Foreskin keratinocyte (primary cell): ENCODE measurements at places on chromosomes 4 and X. TPM values are rescaled to one million over a fixed set of nuclear protein-coding genes. Genes with fewer than 3 reads are reported as not detected.

DNA sequence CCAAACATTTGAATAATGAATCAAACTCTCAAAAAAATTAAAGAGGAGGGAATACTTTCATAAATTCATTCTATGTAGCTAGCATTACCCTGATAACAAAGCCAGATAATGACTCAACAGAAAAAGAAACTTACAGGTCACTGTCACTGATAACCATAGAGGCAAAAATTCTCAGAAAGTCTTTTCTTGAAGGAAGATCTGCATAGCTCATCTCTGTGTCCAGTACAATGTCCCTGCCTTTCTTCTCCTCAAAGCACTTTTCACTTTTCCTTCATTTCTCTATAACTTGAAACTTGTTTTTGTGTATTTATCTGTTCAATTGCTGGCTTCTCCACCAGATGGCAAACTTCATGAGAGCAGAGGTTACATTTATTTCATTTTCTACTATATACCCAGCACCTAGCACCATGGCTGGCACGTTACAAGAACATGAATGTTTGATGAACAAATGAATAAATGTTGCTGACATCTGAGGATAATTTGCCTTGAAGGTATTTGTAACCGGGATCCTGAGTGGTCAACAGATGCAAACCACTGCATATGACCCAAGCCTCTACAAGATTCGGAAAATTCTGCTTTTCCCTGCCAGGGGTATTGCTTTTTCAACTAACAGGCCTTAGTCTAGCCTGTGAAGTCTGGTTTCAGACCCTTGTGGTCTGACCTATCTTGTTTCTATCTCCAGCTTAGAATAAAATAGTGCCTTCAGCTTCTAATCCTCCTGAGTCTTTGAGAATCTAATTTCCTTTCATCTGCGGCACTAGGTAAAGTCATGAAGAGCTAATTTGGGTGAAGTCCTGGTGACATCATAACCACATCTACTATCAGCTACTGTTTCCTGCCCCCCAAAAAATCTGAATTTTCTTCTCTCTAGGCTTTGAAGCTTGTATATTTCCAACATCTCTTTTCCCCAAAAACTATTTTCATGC is 52.5 kb upstream of the ANTXR2 start:
- DNase-seq: peak; percentile 48

DNA sequence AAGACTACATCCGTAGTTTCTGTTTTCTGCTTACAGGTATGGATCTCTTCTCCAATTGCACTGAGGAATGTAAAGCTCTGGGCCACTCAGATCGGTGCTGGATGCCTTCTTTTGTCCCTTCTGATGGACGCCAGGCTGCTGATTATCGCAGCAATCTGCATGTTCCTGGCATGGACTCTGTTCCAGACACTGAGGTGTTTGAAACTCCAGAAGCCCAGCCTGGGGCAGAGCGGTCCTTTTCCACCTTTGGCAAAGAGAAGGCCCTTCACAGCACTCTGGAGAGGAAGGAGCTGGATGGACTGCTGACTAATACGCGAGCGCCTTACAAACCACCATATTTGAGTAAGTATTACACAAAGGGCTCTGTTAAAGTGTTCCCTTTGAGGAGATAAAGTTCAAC is 13.8 kb downstream of the PCDH10 start:
- DNase-seq: no peak

DNA sequence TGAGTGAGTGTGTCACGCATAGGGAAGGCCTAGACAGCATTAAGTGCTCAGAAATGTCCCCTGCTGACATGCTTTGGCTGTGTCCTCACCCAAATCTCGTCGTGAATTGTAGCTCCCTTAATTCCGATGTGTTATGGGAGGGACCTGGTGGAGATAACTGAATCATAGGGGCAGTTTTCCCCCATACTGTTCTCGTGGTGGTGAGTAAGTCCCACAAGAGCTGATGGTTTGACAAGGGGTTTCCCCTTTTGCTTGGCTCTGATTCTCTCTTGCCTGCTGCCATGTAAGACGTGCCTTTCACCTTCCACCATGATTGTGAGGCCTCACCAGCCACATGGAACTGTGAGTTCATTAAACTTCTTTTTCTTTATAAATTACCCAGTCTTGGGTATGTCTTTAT is 78.0 kb downstream of the NSUN7 start:
- no peak for DNase-seq

GRCh38 chr4:76923619-76924357 is 25.8 kb upstream of the SEPTIN11 start:
- no peak for DNase-seq

GRCh38 chr4:20086067-20086798 is 165.5 kb upstream of the SLIT2 start:
- DNase-seq: no peak

DNA sequence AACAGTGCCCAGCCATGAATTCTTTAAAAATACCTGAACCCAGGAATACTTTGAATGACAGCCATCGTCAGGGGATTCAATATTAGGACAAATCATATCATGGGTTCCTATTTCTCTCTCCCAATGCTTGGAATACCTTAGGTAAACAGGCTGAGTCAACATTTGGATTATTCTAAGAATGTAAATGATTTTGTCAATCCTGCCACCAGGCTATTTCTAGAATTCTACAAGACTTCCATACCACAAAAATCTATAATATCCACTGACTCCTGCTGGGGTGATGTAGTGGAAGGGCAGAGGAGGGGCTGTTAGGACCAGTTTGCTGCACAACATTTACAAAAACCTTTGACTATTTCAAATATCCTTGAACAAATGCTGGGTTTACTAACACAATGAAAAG is 65.2 kb downstream of the IGFBP7 start:
- DNase-seq: no peak

DNA sequence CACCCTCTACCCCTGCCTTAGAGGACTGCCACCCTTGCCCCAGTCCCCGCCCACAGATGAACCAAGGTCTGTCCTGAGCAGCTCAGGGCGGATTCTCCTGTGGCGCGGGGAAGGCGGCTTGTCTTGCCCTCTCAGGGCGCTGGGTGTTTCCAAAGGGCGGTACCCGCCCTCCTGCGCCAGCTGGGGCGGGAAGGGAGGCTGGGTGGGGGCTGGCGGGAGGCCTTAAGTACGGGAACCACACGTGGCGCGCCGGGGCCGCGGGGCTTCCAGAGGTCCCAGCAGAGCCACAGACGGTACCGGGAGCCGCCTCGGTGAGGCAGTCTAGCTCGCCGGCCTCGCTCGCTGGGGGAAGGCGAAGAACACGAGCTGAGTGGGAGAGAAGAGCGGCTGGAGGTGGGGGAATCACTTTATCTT is 361.1 kb downstream of the MID1IP1 start:
- no peak for DNase-seq

GRCh38 chr4:173252024-173252935 is 81.9 kb downstream of the HMGB2 start:
- DNase-seq: peak; percentile 99

- DNase-seq: peak; percentile 35
Observed at GRCh38 chrX:65581661-65582339, 47.2 kb upstream of the LAS1L start.

- DNase-seq: no peak
Observed at GRCh38 chrX:119784747-119785446, 6.5 kb downstream of the RPL39 start.

The TEC gene
- total RNA-seq: 0.07 and 0.24 TPM in 2 replicates

The CD38 gene
- total RNA-seq: not detected in 2 replicates

The PARM1 gene
- total RNA-seq: 0.07 and 0.10 TPM in 2 replicates

The ZIC3 gene
- not detected in 2 replicates for total RNA-seq
